ENCODE measurements at places on chromosomes 7 and 10. TPM values are rescaled to one million over a fixed set of nuclear protein-coding genes. Genes with fewer than 3 reads are reported as not detected.

RBP3 gene
- total RNA-seq, result not detected

TBXAS1 gene
- 17.3 TPM for total RNA-seq

ANLN gene
- 16.1 TPM for total RNA-seq

MYH16 gene
- 0.06 TPM for total RNA-seq

AGAP4 gene
- total RNA-seq, result 32.6 TPM

ASB15 gene
- total RNA-seq, result 4.4 TPM

PTPRN2 gene
- total RNA-seq, result 6.2 TPM

CFTR gene
- total RNA-seq, result 0.99 TPM

NKX6-2 gene
- 0.06 TPM for total RNA-seq

Data from metanephros (tissue), 2 donors.